Tongue (tissue), 3 donors: ENCODE measurements at places on chromosomes 7 and 10. TPM values are rescaled to one million over a fixed set of nuclear protein-coding genes. Genes with fewer than 3 reads are reported as not detected.

Gene MSMB
- total RNA-seq, result not detected

Gene CCDC146
- total RNA-seq, result 16.9 TPM

Gene MBLAC1
- total RNA-seq, result 0.82 TPM

Gene ITIH2
- total RNA-seq, result not detected

Gene PVRIG
- not detected for total RNA-seq

Gene CALHM3
- total RNA-seq, result not detected

Gene LEP
- total RNA-seq, result not detected

Gene PAPSS2
- 19.8 TPM for total RNA-seq

Gene TCERG1L
- 0.31 TPM for total RNA-seq

Gene SP8
- not detected for total RNA-seq

Gene TMEM26
- total RNA-seq, result 7.4 TPM

Gene HOXA11
- total RNA-seq, result not detected

- peak; percentile 50 for DNase-seq
These were observed 17.1 kb downstream of the CCNY start for GRCh38 chr10:35353395-35353794.

GRCh38 chr7:67550801-67551436 is 554.3 kb downstream of the TYW1 start:
- DNase-seq, result peak; percentile 96

- DNase-seq, result no peak
These were observed 133.6 kb upstream of the NPVF start for GRCh38 chr7:25361863-25362262.

- no peak for DNase-seq
These were observed 179.2 kb downstream of the ST7 start for GRCh38 chr7:117132321-117133120.

GRCh38 chr10:71985542-71986250 is 21.5 kb downstream of the CHST3 start:
- no peak for DNase-seq

DNA sequence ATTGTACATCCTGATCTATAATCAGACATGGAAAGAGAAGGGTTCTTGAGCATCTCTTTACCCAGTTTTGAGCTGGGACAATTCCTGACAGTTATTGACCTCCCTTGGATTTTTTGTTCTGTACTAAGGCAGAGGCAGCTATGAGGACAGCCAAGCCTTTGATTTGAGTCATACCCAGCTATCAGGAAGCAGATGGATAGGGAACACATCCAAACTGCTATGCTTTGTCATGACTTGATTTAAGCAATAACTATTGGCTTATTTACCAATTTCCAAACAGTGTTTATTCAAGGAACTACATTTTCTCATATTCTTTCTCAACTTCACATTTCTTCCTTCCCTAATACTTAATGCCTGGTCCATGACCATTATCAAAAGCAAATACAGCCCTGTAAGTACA is 396.4 kb upstream of the STEAP1 start:
- no peak for DNase-seq

GRCh38 chr10:114271779-114272167 is 32.7 kb downstream of the VWA2 start:
- peak; percentile 44 for DNase-seq

- DNase-seq, result no peak
These were observed 160.9 kb upstream of the NEBL start for GRCh38 chr10:21057989-21058388.

DNA sequence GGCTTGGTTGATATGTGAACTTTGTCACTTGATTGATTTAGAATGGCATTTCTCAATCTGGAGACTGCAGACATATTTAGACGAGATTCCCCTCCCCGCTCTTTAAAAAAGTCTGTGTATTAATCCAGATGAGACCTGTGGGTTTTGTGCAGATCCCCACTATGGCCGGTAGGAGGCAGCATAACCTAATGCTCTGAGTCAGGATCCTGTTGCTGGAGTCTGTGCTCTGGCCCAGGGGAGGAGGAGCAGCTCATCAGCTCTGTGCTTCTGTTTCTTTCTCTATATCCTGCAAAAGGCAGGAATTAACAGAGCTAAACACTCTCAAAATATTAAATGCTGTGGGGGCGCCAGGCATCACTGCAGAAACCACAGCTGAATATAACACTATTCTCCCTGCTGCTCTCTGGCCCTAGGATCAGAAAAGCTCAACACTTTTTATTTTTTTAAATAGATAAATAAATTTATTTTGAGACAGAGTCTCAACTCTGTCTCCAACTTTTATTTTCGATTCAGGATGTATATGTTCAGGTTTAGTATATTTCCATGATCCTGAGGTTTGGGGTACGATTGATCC is 23.9 kb upstream of the SEPHS1 start:
- DNase-seq, result peak; percentile 96

- no peak for DNase-seq
These were observed 200.0 kb downstream of the ZMYND11 start for GRCh38 chr10:335151-335800.

GRCh38 chr7:55570218-55570873 is 2.0 kb downstream of the VOPP1 start:
- no peak for DNase-seq

GRCh38 chr7:43960933-43961332 is 34.7 kb downstream of the UBE2D4 start:
- DNase-seq, result no peak

GRCh38 chr7:129089521-129090212 is 34.8 kb upstream of the TNPO3 start:
- DNase-seq, result no peak

DNA sequence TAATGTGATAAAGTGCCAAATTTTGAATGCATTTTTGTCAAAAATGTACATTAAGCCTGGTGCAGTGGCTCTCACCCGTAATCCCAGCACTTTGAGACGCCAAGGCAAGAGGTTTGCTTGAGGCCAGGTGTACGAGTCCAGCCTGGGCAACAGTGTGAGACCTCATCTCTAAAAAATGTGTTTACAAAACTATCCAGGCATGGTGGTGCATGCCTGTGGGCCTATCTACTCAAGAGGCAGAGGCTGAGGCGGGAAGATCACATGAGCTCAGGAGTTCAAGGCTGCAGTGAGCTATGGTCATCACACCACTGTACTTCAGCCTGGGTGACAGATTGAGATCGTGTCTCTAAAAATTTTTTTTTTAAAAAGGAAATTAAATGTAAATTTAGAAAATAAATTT is 18.5 kb upstream of the MGMT start:
- DNase-seq, result no peak

- no peak for DNase-seq
These were observed 214.3 kb downstream of the ELMO1 start for GRCh38 chr7:37234334-37234733.

GRCh38 chr7:157301610-157302120 is 35.1 kb upstream of the DNAJB6 start:
- DNase-seq, result no peak

- DNase-seq, result no peak
These were observed 37.2 kb upstream of the ZNF488 start for GRCh38 chr10:47421057-47421952.

DNA sequence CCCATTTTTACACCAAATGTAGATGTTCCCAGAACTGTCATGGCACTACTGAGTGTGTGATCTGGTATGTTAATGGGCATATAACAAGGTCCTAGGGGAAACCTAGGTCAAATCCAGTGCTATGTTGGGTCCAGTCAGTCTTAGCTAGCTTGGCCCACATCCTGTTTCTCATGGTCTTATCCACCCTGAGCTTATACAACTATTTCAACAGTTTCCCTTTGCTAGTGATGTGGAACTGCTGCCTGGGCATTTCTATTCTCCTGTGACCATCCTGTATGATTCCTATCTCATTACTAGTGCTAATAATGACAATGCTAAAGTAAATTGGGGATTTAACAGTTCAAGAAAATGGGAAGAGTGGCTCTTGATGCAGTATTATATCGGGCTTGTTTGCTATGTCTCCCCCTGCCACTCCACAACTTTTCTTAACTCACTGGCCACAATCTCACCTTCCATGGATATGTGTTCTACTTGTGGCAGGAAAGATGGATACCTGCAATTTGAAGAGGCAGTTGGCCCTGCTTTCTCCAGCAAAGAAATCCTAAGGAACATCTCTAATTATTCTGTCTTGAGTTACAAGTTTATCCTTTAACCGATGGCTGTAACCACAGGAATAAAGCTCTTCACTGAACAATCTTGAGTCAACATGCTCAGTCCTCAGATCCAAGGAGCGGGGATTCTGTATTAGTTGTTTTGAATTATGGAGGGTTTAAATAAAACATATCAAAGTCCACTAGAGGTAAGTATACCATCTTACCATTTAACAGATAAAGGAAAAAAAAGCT is 707.8 kb downstream of the XPNPEP1 start:
- DNase-seq, result no peak

GRCh38 chr10:46787321-46787615 is 124.0 kb upstream of the PTPN20 start:
- DNase-seq, result peak; percentile 67

GRCh38 chr7:143299840-143300239 is 11.7 kb downstream of the CASP2 start:
- peak; percentile 34 for DNase-seq

DNA sequence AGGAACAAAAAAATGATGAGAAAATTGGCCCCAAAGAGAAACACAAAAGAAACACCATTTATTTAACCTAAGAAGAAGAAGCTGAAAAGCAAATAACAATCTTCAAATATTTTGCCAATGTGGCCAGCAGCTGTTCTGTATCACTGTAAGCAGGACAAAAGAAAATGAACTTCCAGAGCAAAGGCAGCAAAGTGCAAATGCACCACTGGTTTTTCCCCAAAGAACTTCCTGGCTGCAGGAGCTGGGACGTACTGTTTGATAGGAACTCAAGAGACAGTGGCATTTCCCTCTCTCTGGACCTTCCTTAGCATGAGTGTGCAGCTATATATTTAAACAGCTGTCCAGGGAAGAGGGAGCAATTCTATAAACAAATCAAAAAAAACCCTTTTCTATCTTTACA is 60.4 kb downstream of the RNLS start:
- DNase-seq, result peak; percentile 16

DNA sequence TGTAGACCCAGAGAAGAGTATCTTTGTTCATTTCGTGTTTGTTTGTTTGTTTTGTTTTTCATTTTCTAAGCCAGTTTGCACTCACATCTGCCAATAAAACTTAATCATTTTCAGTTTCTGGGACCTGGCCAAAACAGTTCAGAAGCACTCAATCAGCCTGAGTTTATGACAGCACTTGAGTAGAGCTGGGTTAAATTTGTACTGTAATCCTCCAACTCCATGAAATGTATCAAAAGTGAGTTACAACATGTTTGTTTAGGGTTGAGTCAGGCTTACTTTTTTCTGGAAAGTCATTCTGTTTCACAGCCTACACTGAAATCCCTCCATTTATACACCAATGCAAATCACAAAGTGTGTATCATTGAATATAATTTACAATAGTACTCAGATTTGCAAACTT is 91.9 kb downstream of the ZWINT start:
- no peak for DNase-seq

DNA sequence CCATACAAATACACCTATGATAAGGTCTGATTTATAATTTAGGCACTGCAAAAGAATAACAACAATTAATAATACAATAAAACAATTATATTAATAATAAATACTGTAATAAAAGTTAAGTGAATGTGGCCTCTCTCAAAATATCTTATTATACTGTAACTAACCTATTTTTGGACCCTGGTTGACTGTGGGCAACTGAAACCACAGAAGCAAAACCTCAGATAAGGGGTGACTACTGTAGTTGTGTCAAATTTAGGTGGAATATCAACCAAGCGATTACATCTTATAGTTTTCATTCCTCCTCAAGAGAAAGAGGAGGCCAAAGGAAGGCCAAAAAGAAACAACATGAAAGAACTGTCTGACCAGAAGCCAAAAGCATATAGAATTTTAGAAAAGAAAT is 103.9 kb downstream of the SKAP2 start:
- no peak for DNase-seq

- no peak for DNase-seq
These were observed 78.9 kb downstream of the SRI start for GRCh38 chr7:88140947-88141346.

DNA sequence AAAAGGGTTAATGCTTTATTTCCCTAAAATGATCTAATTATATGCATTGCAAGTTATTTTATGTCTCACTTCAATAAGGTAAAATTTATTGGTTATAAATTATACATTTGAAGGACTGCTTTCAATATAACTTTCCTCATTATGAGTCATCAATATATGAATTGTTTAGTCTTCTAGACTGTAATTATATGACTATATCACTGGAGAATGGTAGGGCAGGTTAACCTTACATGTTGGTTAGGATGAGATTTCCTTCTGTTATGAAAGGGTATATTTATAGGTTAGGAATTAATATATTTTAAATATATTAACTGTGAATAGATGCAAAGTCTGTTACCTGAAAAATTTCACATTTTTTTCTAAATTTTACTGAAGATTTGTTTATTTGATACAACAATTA is 406.4 kb upstream of the ETV1 start:
- DNase-seq, result no peak
